ENCODE measurements at places on chromosomes 3 and 15.

- DNase-seq, result no peak
Measured at GRCh38 chr3:140863580-140864009, 78.0 kb upstream of the SLC25A36 start.

GRCh38 chr3:15450438-15451215, 23.2 kb downstream of the EAF1 start:
- DNase-seq, result no peak

DNA sequence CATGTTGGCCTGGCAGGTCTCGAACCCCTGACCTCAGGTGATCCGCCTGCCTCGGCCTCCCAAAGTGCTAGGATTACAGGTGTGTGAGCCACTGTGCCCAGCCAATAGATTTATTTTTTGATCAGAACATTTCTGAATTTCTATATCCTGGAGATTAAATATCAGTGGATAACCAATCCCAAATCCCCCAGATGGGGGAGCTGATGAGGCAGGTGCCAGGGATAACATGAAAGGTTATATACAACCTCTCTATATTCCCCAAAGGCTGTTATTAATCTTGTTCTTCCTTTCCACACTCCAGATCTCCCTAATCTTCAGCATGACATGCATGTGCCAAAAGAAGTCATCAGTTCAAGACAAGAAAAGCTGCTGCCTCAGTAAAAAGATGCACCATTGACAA, 112.3 kb downstream of the WDR76 start:
- no peak for DNase-seq

DNA sequence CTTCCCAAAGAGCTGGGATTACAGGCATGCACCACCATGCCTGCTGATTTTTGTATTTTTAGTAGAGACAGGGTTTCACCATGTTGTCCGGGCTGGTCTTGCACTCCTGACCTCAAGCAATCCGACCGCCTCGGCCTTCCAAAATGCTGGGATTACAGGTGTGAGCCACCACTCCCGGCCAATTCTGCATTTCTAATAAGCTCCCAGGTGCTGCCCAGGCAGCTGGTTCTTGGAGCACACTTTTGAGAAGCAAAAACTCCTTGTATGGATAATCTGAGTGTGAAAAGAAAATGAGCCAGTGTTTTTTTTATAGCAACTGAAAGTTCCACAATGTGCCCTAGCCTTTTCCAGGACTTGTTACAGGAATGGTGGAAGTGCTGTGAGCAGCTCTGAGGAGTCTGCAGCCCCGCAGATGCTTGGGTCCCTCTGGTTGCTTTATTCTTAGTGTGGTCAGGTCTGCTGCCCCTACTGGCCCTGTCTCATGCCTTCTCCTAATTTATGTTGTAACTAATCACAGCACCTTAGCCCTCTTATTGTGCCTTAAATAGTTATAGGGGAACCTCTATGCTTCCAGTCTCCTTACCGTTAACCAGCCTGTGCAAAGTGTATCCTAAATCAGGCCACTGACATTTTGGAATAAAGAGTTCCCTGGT, 13.5 kb upstream of the KCNAB1 start:
- no peak for DNase-seq

DNA sequence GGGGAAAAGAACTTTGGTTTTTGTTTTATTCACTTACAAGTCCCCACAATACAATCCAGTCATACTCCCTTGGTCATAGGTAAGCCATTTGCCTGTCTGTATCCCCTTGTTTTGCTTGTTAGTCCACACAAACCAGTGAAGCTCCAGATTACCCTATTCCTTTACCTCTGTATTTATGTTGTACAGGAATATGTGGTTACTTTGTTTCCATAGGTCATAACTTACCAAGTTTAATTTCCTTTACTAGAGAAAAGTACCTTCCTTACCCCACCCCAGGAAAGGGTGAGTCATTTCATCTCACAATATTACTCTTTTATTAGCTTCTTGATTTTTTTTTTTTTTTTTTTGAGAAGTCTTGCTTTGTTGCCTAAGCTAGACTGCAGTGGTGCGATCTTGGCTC, 113.4 kb upstream of the LRRFIP2 start:
- DNase-seq, result no peak

DNA sequence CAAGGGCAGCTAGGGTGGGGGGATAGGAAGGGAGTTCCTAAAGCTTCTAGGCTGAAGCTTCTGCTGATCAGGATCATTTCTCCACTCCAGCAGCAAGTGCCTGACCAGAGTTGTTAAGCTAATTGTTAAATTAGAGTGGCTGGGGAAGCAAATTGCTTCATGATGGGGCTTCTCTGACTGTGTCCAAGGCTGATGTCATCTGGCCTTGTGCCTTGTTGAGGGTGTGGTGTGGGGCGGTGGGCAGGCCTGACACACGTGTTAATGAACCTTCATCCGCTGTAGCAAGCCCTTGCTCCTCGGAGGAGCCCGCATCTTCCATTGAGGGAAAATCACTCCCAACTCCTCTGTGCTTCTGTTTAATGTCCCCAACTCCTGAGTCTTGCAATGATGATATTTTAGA, 84.3 kb upstream of the ROPN1 start:
- no peak for DNase-seq

DNA sequence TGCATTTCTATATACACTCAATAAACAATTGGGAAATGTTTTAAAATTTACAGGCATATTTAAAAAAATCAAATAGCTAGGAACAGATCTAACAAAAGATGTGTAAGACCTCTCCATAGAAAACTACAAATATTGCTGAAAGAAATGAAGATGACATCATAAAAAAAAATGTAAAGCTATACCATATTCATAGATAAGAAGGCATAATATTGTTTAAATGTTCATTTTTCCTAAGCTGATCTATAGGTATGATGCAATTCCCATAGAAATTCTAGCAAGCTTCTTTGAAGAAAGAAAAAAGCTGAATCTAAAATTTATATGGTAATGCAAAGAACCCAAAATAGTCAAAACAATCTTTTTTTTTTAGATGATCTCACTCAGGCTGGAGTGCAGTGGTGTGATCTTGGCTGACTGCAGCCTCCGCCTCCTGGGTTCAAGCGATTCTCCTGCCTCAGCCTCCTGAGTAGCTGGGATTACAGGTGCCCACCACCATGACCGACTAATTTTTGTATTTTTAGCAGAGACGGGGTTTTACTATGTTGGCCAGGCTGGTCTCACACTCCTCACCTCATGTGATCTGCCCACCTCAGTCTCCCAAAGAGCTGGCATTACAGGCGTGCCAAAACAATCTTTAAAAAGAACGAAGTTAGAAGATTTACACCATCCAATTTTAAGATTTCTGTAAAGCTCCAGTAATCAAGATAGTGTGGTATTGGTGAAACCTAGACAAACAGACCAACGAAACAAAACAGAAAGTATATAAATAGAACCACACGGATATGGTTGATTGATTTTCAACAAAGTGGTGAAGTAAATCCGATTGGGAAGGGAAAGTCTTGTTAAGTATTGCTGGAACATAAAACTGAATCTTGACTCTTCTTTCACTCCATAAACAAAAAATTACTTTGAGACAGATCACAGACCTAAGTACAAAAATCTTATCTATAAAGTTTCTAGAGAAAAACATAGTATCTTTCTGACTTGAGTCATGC, 6.3 kb upstream of the BHLHE40 start:
- DNase-seq, result no peak

- no peak for DNase-seq
Measured at GRCh38 chr15:41659190-41659589, 1.0 kb upstream of the MGA start.

DNA sequence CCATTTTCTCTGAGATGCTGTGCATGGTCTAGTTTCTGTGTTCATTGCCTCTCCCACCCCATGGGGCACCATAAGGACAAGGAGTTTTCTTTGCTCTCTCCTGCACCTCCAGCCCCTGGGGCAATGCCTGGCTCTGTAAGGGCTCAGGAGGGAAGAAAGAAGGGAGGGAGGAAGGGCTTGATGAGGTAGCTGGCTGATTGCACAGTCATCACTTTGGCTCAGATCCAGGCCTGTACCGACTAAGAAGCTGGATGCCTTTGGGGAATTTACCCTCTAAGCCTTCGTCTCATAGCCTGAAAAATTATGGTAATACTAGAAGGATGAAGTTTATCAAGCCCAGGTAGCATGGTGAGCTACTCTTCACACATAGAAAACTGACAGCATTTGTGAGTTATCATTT, 382.9 kb downstream of the GABRG3 start:
- DNase-seq, result no peak

DNA sequence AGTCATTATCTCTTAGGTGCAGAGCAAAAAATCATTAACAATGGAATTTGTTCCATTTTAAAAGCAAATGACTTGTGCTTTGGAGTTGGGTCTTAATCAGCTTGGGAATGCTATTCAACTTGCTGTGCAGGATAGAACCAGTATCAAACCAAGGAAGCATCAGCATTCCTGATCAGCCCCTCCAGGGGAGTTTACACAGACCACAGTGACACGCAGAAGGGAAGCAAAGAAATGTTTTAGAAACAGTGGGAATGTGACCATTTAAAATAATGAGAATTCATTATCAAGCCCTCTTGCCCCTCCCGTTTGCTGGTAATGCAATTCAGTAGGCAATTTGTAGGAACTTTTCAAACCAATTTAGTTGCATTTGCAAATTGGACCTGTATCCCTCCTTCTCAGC, 155.1 kb downstream of the LRTM1 start:
- DNase-seq, result no peak

- DNase-seq, result no peak
Measured at GRCh38 chr3:78267235-78267634, 1227.3 kb downstream of the ROBO2 start.

GRCh38 chr3:33937628-33938027, 139.2 kb downstream of the PDCD6IP start:
- no peak for DNase-seq

- no peak for DNase-seq
Measured at GRCh38 chr15:92879949-92880725, 20.0 kb upstream of the CHD2 start.

- DNase-seq, result no peak
Measured at GRCh38 chr15:29568840-29569532, 253.3 kb downstream of the TJP1 start.

DNA sequence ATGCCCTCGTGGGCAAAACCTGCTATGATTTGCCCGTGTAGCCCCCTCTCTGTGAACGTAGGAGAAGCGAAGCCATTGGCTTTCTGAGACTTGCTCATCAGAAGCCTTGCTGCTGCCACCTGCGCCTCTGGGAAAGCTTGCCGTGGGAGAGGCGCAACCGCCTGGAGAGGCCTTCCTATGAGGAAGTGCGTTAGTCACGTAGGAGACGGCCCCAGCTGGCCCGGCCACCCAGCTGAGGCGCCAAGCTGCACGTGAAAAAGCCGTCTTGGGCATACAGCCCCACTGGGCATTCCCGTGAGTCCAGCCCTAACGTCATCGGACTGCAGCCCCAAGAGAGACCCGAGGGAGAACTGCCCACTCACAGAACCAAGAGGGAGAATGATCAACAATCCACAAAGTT, 49.1 kb upstream of the TJP1 start:
- DNase-seq, result no peak

- DNase-seq, result no peak
Measured at GRCh38 chr3:128841926-128842920, 37.2 kb upstream of the ACAD9 start.

GRCh38 chr3:77271711-77272110, 231.8 kb downstream of the ROBO2 start:
- DNase-seq, result no peak

DNA sequence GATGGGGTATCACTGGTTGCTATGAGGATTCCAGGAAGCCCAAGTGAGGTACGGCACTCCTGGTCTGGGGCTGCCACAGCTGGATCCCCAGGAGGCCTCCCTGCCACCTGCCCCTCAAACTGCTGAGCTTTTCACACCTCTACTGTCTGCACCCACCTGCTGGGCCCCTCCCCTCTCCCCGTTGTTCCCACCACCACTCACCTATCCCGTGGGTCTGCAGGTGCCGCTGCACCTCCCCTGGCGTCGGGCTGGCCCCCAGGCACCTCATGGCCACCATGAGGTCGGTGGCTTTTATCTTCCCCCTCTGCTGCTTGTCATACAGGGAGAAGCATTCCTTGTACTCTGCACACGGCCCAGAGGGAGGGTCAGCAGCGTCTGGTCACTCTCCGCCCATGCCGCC, 5.8 kb downstream of the CALML4 start:
- no peak for DNase-seq

GRCh38 chr3:32018757-32019564, 37.4 kb downstream of the ZNF860 start:
- no peak for DNase-seq

- no peak for DNase-seq
Measured at GRCh38 chr15:36841193-36841592, 259.2 kb downstream of the MEIS2 start.

DNA sequence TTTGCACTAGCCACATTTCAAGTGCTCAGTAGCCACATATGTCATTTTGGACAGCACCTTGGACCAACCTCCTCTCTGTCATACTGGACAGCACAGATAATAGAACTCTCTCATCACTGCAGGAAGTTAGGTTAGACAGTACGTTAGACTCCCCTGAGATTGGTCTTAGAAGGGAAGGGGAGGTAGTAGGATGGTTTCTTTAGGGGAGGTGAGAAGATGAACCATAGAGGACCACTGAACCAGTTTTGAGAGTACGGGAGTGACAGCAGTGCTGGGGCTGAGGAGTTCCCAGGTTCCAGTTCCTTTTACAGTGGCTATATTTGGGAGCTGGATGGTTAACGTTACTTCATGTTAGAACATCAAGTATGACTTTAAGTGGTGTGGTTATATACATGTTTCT, 7.8 kb downstream of the LRCH3 start:
- DNase-seq, result no peak

GRCh38 chr3:64355401-64355807, 130.1 kb upstream of the PRICKLE2 start:
- no peak for DNase-seq

GRCh38 chr3:425079-425478, 228.5 kb downstream of the CHL1 start:
- DNase-seq, result no peak

DNA sequence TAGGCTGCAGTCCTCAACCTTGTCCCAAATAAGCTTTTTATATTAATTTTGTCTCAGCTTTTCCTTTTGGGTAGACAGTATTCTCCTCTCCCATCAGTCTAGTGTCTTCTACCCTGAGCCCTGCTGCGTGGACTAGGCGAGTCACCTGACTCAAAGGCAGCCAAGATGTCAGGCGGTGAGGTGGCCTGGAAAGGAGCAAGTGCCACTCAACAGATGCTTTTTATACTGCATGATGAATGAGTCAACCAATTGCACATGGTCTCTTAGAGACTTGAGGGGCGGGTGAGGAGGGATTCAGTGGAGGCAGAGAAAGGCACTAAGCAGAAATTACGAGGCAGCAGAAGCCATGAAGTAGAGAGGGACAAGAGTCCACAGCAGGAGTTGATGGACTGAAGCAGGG, 95.9 kb downstream of the FRMD4B start:
- DNase-seq, result no peak

- no peak for DNase-seq
Measured at GRCh38 chr3:177852001-177852807, 654.9 kb upstream of the TBL1XR1 start.

- no peak for DNase-seq
Measured at GRCh38 chr15:41610048-41610447, 50.2 kb upstream of the MGA start.

- no peak for DNase-seq
Measured at GRCh38 chr15:43091859-43092258, 14.0 kb downstream of the UBR1 start.

All from stimulated activated CD8-positive, alpha-beta memory T cell treated with anti-CD3 and anti-CD28 coated beads, Interleukin-7, amount 100 ng/mL, for 48 hours (primary cell).